ENCODE measurements at places on chromosomes 16 and 17.
A peak's percentile ranks its signal among the peaks of the same experiment; 100 is the strongest.

GRCh38 chr16:26838931-26839330 is 227.8 kb upstream of the C16orf82 start:
- no peak for DNase-seq

GRCh38 chr16:25893332-25893731 is 201.6 kb downstream of the HS3ST4 start:
- DNase-seq, result no peak

DNA sequence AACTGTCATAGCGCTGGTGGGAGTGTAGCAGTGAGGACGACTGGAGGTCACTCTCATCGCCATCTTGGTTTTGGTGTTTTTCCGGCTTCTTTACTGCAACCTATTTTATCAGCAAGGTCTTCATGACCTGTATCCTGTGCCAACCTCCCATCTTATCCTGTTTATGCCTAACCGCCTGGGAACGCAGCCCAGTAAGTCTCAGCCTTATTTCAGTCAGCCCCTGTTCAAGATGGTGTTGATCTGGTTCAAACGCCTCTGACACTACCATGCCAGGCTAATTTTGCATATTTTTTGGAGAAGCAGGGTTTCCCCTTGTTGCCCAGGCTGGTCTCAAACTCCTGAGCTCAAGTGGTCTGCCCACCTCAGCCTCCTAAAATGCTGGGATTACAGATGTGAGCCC is 179.8 kb upstream of the HSBP1 start:
- DNase-seq, result no peak

GRCh38 chr17:50359005-50359699 is 13.2 kb downstream of the XYLT2 start:
- no peak for DNase-seq

GRCh38 chr16:82911925-82912324 is 285.2 kb downstream of the CDH13 start:
- no peak for DNase-seq

- no peak for DNase-seq
Measured at GRCh38 chr17:48002916-48003416, 32.1 kb downstream of the CDK5RAP3 start.

GRCh38 chr17:9228408-9229159 is 207.3 kb downstream of the NTN1 start:
- no peak for DNase-seq

DNA sequence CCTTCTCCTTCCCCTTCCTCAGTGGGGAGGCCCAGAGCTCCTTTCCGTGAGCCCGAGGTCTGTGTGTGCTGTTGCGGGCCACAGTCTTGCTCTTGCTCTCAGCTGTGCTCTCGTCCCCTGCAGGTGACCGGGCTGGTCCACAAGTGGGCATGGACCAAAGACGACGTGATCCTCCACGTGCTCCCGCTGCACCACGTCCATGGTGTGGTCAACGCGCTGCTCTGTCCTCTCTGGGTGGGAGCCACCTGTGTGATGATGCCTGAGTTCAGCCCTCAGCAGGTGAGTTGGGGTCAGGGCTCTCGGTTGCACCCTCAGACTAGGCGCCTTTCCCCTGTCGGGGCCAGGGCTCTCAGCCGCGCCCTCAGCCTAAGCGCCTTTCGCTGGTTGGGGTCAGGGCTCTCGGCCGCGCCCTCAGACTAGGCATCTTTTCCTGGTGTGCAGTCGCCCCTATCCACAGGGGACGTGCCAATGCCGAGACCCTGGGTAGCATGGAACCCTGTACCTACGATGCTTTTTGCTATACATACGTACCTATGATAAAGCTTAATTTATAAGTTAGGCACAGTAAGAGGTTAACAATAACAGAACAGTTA is 8.9 kb downstream of the ACSF3 start:
- DNase-seq, result no peak

- no peak for DNase-seq
Measured at GRCh38 chr16:49592546-49593423, 219.2 kb downstream of the C16orf78 start.

GRCh38 chr16:80899809-80900592 is 95.6 kb upstream of the CDYL2 start:
- peak; percentile 27 for DNase-seq

GRCh38 chr17:27049104-27049784 is 244.7 kb upstream of the WSB1 start:
- no peak for DNase-seq

- no peak for DNase-seq
Measured at GRCh38 chr17:82400206-82400605, 17.9 kb upstream of the HEXD start.

- DNase-seq, result no peak
Measured at GRCh38 chr16:56279132-56279531, 87.8 kb downstream of the GNAO1 start.

DNA sequence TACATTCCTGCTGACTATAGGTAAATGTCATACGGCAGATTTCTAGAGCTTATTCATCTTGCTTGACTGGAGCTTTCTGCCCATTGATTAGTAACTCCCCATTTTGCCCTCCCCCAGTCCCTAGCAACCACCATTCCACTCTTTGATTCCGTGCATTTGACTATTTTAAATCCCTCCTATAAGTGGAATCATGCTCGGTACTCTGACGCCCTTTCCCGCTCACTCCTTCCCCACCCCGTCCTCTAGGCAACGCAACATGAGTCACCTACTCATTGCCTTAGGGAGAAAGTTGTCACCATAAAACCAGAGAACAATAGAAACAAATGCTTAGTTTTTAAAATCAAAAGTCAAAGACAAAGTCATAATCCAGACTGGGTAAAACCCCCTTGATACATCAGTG is 45.5 kb upstream of the RBBP6 start:
- DNase-seq, result no peak

GRCh38 chr17:2061441-2061958 is 6.6 kb downstream of the HIC1 start:
- no peak for DNase-seq

DNA sequence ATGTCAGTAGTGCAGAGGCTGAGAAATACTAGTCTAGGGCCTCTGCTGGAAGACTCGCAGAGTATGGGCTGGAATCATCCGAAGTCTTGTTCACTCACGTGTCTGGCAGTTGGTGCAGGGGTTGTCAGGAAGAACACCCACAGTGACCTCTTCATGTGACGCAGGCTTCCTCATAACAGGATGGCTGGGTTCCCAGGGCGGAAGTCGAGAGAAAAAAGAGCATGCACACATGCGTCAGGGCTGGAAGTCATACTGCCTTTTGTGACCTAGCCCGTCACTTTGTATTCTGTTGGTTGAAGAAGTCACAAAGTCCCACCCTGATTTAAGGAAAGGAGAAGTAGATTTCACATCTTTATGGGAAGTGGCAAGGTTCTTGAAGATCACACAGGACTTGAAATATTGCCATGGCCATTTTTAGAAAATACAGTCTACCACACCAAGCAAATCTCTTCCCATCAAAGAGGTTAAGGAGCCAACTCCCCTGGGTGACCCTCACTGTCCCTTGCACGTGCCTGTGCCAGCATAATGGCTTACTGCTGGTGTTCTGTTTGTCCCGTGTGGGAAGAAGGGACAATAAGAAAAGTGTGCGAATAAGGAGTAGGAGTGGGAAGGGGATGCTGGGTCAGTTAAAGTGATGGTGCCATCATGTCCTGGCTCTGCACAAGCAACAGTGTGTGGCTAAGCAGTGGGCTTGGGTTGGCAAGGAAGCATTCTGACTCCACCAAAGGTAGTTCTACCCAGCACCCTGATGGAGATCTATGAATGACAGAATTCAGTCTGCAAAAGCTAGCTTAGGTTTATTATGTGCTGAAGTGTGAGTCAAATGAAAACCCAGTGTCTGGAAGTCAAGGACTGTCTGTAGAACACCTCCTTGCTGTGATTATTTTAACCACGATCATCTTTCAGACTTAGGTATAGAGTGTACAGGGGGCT is 28.1 kb downstream of the HEATR3 start:
- DNase-seq, result no peak

DNA sequence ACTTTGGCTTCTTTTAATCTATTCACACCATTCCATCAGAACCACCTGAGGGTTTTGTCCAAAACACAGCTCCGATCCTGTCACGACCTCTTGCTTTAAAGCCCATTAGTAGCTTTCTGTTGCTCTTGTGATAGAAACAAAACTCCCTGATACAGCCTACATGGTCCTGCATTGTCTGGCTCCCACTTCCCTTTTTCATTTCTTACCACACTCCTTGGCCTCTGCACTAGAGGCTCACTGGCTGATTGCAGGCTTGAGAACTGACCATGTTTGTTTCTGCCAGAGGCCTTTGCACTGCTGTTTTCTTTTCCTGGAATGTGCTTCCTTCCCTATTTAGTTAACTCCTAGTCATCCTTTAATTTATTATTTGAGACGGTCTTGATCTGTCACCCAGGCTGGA is 23.7 kb downstream of the IST1 start:
- no peak for DNase-seq

DNA sequence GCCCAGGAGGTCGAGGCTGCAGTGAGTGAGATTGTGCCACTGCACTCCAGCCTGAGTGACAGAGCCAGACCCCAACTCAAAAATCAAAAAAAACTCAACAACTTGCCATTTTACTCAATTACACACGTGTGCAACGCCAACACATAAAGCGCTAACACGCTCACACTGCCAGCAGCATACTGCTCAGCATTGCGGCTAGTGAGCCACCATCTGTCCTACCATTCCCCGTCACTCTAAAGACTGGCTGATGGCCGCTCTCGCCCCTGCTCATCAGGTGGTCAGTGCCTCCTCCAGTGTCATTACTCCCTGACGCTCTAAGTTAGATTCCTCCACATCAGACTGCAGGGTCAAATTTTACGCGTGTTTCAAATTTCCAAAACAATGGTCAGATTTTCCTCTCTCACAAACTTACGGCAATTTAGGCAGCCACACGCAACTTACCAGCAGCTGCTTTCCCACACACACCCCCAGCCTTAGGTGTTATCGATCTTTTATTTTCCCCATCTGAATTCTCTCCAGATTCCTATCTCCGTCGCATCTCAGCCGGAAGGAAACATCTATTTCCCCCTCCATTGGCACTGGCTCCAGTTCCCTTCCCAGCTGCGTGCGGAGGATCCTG is 240.8 kb downstream of the C16orf95 start:
- no peak for DNase-seq

DNA sequence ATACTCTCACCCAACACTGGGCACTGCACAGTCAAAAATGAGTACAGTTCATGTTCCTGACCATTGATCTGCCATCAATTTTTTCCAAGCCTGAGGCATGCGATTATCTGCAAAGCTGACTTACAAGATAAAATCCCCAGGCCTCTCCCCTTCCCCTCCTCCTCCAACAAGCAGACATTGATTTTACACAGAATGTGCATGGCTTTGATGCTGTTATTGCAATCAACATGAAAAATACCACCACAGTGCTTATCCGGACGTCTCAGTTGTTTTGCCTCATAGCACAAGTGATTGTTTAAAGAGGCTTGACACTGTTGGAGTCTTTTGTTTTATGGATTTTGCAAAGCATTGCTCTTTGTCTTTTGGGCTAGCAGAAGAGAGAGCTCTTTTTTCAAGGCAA is 163.8 kb downstream of the TOX3 start:
- DNase-seq, result no peak

GRCh38 chr17:74853669-74854068 is 6.0 kb downstream of the GRIN2C start:
- DNase-seq, result no peak

DNA sequence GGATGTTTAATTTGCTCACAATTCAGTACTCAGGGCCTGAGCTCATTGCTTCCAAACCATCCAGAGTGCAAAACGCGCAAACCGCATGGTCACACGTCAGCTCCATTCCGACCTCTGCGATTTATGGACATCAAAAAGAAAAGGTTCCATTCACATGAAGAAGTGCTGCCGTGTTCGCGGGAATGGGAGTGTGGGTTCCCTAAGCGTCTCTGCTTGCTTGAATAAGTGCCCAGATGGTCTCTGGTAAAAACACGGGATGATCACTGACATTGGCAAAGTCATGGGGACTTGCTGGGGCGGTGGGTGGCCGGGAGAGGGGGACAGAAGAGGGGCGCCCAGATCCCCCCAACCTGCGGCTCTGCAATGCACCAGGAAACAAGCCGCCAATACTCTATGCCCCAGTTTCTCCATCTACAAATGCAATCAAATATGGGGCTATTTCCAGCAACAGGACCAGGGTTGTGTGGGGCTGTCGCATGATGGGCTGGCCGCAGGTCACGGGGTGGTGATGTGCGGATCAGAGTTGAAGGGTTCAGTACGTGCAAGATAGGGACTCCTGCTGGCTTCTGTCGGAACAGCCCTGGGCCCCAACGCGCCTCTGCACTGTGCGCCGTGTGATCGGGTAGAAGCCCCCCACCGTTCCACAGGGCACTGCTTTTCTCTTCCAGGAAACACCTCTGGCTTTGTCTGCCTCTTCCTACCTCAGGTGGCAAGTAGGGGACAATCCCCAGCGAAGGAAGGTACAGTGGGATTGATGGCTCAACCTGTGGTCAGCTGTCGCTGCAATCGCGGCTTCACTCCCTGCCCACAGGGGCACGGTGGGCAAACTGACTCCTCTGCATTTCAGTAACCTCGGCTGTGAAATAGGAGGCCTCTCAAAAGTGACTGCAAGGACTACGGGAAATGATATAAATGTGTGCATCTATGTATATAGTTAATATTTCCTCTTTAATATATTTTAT is 11.2 kb downstream of the FOXF1 start:
- no peak for DNase-seq

DNA sequence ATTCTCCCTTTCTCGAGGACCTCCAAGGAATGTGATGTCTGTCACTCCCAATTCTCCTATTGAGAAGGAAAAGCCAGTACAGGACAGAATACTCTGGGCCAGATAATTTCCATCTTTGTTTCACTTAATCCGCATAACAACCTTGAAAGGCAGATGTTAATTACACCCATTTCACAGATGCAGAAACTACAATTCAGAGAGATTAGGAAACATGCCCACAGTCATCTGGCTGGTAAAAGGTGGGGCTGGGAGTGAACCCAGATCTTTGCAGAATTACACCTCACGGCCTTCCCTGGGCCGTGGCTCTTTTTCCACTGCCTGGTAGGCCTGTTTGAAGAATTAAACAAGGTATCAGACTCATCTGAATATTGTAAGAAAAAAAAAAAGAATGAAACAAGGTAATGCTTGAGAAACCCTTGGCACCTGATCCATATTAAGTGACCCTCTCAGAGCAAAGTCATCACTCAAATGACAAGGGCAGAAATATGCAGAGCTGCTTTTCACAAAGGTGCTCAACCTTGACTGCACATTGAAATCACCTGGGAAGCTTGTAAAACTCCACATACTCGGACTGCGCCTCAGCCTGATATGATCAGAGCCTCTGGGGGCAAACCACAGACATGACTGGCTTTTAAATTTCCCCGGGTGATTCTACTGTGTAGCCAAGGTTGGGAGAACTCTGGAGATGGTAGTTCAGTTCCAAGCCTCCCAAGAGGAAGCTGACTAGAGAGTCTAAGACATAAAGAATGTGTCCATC is 16.6 kb upstream of the G6PC1 start:
- no peak for DNase-seq

GRCh38 chr17:21539146-21539545 is 153.2 kb upstream of the KCNJ18 start:
- no peak for DNase-seq

Measured in right kidney (tissue), 9 donors.